NCI-H1417 (cell line): ENCODE measurements at places on chromosomes 5 and 9.

- DNase-seq = no peak
Observed at GRCh38 chr5:77181596-77182304, 28.7 kb upstream of the PDE8B start.

GRCh38 chr9:77946969-77947620 lies 84.5 kb downstream of the GNAQ start:
- DNase-seq = peak; percentile 63

- peak; percentile 8 for DNase-seq
Observed at GRCh38 chr9:133986061-133986460, 6.1 kb downstream of the VAV2 start.

DNA sequence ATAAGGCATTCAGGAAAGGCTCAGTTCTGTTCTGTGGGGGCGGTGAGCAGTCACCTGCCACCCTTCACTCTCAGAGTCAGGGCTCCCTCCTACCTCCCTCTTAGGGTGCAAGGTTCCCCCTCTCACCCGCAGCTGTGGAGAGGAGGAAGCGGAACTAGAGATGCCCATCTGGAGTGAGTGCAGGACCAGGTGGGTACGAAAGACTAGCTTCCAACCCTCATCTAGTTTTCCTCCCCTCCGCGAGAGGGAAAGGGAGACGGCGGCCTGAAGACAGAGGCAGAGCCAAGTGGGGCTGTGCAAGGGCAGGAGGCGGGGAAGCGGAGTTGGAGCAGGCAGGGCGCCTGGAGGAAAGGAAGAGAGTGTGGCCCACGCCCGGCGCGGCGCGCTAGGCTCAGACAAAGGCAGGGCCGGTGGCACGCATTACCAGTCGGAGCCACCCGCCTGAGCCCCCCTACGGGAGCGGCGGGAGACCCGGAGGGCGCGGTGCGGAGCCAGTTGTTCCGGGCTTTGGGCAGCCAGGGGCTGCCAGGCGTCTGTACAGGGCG lies 7.3 kb downstream of the PRR7 start:
- DNase-seq = peak; percentile 77

GRCh38 chr9:35687972-35688557 lies 1.7 kb downstream of the TPM2 start:
- no peak for DNase-seq

- DNase-seq = no peak
Observed at GRCh38 chr5:1827025-1827885, 26.0 kb downstream of the NDUFS6 start.

- no peak for DNase-seq
Observed at GRCh38 chr5:178198706-178199105, 5.6 kb upstream of the HNRNPAB start.

- no peak for DNase-seq
Observed at GRCh38 chr5:116098998-116099397, 14.2 kb downstream of the COMMD10 start.

GRCh38 chr5:148542812-148543211 lies 111.5 kb downstream of the HTR4 start:
- DNase-seq = no peak

- DNase-seq = no peak
Observed at GRCh38 chr9:108423433-108423832, 432.4 kb downstream of the ACTL7B start.

DNA sequence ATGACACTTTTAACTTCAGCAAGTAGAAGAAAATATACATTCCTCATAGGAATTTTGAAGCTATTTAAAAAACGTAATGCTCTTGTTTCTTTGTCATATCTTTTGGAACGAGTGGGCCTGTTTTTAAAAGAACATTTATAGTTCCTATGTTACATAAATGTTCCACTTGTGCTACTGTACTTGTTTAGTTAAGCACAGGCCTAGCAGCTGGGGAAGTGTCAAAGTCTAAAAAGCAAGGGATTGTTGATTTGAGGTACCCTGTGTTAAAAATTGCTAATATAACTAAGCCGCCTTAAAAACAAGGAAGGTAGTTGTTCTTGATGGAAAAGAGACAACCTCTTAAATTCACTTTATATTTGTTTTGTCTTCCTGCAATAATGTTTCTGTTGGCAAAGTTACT lies 27.2 kb upstream of the ELL2 start:
- DNase-seq = no peak

DNA sequence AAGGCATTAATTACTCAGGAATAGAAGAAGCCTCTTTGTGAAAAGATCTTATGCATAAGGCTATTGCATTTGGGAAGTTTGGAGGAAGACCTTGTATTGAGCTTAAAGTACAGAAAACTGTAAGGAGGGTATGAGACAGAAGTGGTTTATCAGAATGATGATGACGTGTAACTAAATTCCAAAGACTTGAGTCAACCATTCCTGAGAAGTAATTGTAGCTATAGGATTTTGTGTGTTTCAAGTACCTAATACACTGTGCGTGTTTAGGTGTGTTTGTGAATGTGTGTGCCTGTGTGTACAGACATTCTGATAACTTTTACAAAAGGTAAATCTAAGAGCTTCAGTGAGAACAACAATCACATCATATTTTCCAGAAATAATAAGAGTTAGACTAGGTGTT lies 46.5 kb upstream of the IRX2 start:
- DNase-seq = no peak

GRCh38 chr5:123976379-123977033 lies 464.5 kb downstream of the CSNK1G3 start:
- no peak for DNase-seq

DNA sequence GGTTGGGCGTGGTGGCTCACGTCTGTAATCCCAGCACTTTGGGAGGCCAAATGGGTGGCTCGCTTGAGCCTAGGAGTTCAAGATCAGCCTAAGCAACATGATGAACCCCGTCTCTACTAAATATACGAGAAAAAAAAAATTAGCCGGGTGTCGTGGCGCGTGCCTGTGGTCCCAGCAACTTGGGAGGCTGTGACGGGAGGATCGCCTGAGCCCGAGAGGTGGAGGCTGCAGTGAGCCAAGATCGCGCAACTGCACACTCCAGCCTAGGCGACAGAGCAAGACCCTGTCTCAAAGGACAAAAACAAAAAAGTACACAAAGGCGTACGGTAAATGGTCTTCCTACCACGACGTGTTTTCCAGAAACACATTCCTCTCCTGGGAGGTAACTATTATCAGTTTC lies 538 bp upstream of the BDP1 start:
- no peak for DNase-seq

DNA sequence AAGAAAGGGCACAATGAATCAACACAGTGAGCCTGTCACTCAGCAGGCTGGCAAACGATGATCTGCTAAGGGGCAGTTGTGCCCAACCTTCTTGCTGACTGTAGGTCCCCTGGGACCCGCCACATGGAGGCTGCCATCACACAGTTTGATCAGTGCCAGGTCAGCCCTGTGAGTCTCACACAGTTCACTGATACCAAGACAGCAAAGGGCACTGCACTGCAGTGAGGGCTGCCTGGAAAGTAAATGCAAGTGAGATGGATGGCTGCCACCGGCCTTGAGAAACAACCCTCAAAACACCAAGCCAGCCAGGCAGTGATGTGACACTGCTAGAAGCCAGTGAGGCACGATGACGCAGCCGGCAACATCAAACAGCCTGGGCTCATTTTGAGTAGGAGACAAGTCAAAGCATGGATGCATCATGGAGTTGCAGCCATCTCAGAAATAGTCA lies 30.3 kb downstream of the FOXD1 start:
- DNase-seq = no peak

GRCh38 chr9:116705531-116705930 lies 18.4 kb downstream of the TRIM32 start:
- DNase-seq = no peak

- no peak for DNase-seq
Observed at GRCh38 chr9:89109666-89110065, 69.0 kb downstream of the SHC3 start.

- peak; percentile 28 for DNase-seq
Observed at GRCh38 chr5:137320056-137321045, 178.8 kb downstream of the SPOCK1 start.

GRCh38 chr5:15789642-15790041 lies 289.7 kb downstream of the FBXL7 start:
- no peak for DNase-seq

- no peak for DNase-seq
Observed at GRCh38 chr5:14419686-14420085, 161.9 kb upstream of the OTULINL start.

DNA sequence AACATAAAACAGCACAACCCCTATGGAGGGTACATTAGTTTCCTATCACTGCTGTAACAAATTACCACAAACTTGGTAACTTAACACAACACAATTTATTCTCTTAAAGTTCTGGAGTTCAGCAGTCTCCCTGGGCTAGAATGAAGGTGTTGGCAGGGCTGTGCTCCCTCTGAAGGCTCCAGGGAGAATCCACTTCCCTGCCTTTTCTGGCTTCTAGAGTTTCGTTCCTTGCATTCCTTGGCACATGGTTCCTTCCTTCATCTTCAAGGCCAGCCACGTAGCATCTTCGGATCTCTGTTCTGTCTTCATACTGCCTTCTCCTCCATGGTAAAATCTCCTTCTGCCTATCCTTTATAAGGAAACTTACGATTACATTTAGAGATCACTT lies 25.0 kb upstream of the GSN start:
- no peak for DNase-seq

DNA sequence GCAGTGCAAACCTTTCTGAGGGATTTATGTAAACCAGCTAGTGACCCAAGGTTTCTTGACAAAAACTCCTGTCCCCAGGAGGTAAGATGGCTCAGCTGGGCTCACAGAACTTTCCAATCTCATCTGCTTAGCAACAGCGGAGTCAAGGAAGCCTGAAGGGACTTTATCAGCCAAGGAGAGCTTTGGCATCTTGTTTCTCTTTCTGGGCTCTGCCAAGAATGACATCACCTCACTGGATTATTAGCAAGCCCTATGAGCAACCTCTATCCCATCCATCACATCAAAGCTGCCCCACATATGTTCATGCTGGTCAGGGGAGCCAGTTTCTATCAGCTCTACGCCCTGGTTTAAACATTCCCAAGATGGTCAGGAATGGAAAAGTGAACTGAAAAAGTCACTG lies 461.3 kb downstream of the ENC1 start:
- no peak for DNase-seq

- DNase-seq = no peak
Observed at GRCh38 chr5:127621601-127622325, 27.1 kb upstream of the CTXN3 start.

- DNase-seq = no peak
Observed at GRCh38 chr5:176559683-176560082, 10.5 kb downstream of the CDHR2 start.

- DNase-seq = no peak
Observed at GRCh38 chr5:146342882-146343865, 4.5 kb downstream of the POU4F3 start.

GRCh38 chr5:134708301-134708700 lies 30.0 kb upstream of the CAMLG start:
- no peak for DNase-seq

GRCh38 chr5:93072831-93073459 lies 508.1 kb downstream of the NR2F1-AS1 start:
- no peak for DNase-seq

DNA sequence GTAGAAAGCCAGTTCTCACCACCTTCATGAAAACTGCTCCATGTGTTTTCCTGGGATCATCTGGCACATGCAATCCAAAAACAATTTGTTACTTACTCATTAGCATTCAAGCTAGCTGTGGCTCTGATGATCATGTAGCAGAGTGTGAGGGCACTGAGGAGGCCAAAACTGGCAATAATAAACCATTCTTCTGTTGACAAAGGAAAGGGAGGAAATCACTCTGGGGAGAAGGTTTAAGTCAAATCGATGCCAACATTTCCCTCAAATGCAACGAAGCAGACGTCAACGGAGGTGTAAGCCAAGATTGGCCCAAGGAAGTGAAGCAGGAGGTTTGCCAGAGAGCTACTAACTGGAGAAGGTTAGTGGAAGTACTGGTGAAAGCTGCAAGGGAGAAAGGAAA lies 55.7 kb upstream of the TBC1D9B start:
- no peak for DNase-seq

GRCh38 chr5:180688330-180689070 lies 39.1 kb upstream of the FLT4 start:
- DNase-seq = no peak

GRCh38 chr5:158970569-158971014 lies 129.1 kb downstream of the EBF1 start:
- DNase-seq = no peak

DNA sequence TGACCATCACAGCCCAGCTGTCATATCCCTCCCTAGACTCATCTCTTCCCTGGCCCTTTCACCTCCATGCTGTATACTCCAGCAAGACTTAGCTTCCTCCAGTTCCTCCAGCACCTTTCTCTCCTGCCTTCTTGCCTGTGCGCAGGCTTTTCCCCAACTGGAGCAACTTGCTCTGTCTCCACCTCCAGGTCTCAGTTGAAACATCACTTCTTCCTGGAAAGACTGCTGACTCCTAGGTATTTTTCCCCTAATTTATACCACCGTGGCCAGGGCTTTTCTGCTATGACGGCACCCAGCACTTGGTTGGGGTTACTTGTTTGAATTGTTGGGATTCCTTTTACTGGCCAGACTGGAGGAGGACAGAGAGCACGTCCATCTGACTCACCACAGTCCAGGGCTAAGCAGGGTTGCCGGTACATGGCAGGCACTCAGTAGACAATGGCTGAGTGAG lies 67.5 kb downstream of the KCNIP1 start:
- no peak for DNase-seq

- no peak for DNase-seq
Observed at GRCh38 chr9:5532306-5532705, 22.0 kb downstream of the PDCD1LG2 start.

DNA sequence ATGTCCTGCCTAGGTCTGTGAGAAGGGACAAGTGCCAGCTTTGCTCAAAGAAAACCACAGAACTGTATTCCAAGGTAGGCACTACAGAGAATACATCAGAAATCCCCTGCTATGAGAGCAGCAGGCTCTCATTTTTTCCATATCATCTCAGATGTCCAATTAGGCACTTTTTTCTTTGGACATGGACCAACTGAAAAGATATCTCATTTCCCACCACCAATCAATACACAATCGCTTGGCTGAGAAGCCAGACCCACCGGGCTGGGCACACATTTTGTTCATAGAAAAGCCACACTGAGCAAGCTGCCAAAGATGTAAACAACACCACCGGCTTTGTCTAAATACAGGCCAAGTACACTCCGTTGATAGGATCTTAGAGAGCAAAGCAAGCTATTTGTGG lies 25.9 kb downstream of the STOM start:
- peak; percentile 46 for DNase-seq

- no peak for DNase-seq
Observed at GRCh38 chr9:111187376-111187775, 142.6 kb downstream of the OR2K2 start.
